T-helper 17 cell (primary cell): ENCODE measurements at places on chromosomes 2 and 18.

- DNase-seq, result no peak
These were observed 98.2 kb downstream of the EIPR1 start for GRCh38 chr2:3279236-3279960.

- no peak for DNase-seq
These were observed 289.8 kb downstream of the ICOS start for GRCh38 chr2:204226305-204226880.

- no peak for DNase-seq
These were observed 1.6 kb upstream of the ALKAL2 start for GRCh38 chr2:289362-290089.

GRCh38 chr2:60796573-60797509 lies 40.8 kb downstream of the PAPOLG start:
- DNase-seq, result no peak

DNA sequence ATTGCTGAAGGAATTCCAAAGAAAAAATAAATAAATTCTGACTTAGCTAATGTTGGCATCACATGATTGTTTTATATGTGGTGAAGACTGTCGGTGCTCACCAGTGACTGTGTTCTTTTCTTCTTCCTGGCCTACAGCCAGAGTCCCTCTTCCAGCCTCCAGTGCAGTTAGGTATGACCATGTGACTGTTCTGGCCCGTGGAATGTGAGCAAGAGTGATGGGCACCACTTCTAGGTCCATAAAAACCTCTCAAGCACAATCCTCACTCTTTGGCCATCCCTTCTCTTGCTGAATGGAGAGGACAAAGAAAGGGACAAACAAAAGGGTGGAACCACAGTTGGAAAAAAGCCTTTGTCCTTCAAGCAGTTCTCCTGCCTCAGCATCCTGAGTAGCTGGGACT lies 39.0 kb upstream of the BMPR2 start:
- DNase-seq, result no peak
